ENCODE measurements at places on chromosomes 12 and 14.

DNA sequence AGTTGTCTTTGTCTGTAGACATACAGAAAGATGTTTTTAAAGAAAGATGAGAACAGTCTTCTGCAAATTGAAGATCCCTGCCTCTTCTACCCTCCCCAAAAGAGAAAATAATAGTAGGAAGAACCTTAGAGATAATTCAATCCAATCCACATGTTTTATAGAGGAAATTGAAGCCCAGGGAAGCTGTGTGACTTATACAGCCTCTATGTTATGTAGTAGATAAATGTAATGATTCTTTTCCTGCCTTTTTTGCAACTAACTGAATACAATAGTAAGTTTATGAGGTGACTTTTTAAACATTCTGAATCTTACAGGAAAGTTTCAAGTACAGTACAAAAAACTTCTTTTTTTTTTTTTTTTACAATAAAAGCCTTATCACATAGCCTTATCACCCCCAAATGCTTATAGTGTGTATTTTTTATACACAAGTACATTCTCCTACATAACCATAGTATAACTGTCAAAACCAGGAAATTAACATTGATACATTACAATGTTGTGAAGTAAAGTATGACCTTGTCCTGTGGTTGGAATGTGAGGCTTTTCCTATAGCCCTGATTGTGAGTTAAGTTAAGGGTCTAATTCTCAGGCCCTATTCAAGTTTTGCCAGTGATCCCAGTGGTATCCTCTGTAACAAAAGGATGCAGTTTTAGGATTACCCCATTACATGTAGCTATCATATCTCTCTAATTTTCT lies 94.4 kb downstream of the FIGNL2 start:
- no peak for DNase-seq

- no peak for DNase-seq
Measured at GRCh38 chr12:101375573-101375972, 32.0 kb downstream of the ARL1 start.

DNA sequence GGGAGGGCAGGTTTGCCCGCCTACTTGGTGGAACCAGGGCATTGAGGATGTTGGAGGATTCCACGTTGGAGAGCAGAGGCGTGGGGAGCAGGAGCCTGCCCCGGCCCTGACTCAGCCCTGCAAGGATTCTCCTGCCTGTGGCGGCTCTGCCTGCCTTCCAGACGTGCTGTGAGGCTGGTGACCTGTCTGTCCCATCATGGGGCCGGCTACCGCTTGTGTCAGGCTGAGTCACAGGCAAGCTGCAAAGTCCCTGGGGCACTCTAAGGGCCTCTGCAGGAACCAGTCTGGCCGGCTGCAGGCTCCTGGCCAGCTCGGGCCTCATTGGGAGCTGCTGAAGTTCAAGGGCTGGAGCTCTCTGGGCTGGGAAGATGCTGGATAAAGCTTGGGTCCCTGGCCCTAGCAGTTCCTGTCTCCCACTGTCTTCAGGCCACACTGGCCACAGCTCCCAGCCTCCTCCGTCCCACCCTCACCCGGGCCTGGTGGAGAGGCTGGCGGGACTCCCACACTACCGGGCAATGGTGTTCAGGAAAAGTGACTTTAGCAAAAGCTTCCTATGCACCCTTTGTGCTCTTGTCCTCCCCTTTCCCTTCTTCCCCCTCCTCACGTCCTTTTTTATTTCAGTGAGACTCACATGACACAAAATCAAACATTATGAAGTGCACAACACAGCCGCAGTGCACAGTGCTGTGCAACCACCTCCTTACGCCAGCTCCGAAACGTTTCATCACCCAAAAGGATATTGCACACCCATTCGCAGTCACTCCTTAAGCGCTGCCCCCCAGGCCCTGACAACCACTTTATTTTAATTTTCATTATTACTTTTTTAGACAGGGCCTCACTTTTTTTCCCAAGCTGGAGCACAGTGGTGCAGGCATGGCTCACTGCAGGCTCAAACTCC lies 22.0 kb upstream of the ULK1 start:
- peak; percentile 12 for DNase-seq

- no peak for DNase-seq
Measured at GRCh38 chr14:64745511-64746091, 41.4 kb downstream of the PLEKHG3 start.

DNA sequence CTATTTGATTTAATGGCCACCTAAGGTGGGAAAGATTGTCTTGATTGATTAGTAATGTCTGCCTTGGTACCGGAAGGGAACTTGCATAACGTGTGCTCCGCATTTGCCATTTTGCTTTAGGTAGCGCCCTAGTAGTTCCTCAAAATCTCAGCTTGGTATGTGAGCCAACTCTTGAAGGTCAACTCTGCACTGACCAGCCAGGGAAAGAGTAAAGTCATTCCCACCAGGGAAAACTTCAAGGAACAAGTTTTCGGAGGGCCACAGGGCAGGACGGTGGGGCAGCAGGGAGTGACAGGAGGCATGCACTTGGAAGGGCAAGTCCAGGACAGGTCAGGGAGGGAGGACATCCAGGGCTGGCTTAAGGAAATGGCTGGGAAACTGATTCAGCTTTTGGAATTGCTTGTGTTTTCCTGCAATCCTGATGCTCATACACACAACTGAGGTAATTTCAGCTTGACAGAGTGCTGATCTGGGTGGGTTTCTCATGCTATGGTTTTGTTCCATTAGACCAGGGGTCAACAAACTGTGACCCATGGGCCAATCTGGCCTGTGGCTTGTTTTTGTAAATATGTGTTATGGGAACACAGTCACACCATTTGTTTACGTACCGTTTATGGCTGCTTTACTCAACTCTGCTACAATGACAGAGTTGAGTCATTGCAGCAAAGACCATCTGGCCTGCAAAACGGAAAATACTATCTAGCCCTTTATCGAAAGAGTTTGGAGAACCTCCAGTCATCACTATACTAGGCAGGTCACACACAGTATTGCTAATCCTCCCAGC lies 184.5 kb downstream of the RBM19 start:
- no peak for DNase-seq

- DNase-seq = no peak
Measured at GRCh38 chr14:29111554-29111953, 345.0 kb downstream of the FOXG1 start.

DNA sequence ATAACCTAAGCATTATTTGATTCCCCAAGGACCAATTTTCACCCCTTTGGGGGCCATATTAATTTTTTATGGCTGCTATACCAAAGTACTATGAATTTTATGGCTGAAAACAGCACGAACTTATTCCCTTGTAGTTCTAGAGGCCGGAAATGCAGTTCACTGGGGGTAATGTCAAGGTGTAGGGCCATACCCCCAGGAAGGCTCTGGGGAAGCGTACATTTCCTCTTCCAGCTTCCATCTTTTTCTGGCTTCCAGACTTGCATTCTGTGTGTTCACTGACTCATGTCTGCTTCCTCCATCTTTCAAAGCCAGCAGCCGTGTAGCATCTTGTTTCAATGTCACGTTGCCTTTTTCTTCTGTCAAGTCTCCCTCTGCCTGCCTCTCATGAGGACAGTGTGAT lies 133.5 kb downstream of the BICD1 start:
- DNase-seq = no peak

- DNase-seq = no peak
Measured at GRCh38 chr12:95396849-95397468, 77.0 kb upstream of the METAP2 start.

- DNase-seq = no peak
Measured at GRCh38 chr14:88179716-88180115, 143.4 kb downstream of the KCNK10 start.

- DNase-seq = no peak
Measured at GRCh38 chr12:8564656-8565055, 24.0 kb upstream of the CLEC4E start.

- no peak for DNase-seq
Measured at GRCh38 chr12:75631831-75632230, 120.4 kb upstream of the KRR1 start.

DNA sequence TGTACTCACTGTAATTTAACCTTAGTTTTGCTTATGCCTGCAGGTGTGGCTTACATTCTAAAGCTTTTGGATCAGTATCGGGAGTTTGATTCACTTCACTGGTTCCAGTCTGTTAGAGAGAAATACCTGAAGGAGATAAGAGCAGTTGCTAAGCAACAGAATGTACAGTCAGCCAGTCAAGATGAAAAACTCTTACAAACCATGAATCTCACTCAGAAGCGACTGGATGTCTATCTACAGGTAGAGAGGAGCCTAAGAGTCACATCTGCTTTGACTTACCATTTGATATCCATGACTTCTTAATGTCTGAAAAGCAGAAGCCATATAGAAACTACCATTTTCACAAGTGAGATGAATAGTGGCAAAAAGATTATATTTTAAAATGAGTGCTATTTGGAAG lies 56.5 kb downstream of the WASHC4 start:
- DNase-seq = no peak

GRCh38 chr12:114604606-114605005 lies 79.4 kb downstream of the TBX3 start:
- no peak for DNase-seq

- no peak for DNase-seq
Measured at GRCh38 chr12:48883305-48884161, 17.9 kb upstream of the RND1 start.

GRCh38 chr12:94561943-94562411 lies 88.4 kb downstream of the TMCC3 start:
- no peak for DNase-seq

DNA sequence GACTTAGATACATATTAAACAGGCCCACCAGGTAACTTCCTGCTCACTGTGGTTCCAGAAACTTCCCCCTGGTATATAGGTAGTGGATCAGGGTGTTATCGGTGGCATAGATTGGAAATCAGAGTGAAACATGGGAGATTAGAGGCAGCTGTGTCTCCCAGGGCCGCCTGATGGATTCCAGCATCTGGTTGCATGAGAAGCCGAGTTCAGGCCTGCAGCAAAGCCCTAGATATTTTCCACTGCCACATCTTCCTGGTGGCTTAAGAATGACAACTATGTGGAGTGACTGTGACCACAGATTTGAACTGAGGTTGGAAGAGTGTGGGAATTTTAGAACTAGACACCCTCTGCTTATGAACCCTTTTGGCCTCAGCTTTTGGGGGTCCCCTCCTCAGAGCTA lies 184.8 kb upstream of the NTF3 start:
- no peak for DNase-seq

DNA sequence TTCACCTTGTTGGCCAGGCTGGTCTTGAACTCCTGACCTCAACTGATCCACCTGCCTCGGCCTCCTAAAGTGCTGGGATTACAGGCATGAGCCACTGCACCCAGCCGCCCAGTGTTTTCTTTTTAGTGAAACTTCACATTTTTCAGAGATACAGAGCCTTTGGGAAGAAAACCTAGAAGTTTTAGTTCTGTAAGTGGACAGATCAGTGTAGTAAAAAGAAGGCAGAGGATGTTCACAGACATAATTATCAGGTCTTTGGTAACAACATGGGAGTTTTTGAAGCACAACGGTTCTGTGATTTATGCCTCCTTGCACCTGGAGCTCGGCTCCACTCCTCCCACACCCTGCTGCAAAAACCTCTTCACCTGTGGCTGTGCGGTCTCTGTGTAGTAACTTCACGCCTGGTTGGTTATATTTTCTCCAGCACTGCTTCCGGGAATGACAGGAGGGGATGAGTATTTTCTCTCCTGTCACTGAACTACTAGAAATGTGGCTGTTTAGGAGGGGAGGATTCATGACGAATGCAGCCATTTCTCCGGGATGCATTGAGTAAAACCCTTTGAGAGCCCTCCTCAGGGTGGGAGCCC lies 67.0 kb downstream of the ARF6 start:
- DNase-seq = no peak

- DNase-seq = no peak
Measured at GRCh38 chr14:68367536-68367935, 425.3 kb downstream of the ZFP36L1 start.

GRCh38 chr12:103571286-103571685 lies 15.8 kb upstream of the STAB2 start:
- peak; percentile 21 for DNase-seq

DNA sequence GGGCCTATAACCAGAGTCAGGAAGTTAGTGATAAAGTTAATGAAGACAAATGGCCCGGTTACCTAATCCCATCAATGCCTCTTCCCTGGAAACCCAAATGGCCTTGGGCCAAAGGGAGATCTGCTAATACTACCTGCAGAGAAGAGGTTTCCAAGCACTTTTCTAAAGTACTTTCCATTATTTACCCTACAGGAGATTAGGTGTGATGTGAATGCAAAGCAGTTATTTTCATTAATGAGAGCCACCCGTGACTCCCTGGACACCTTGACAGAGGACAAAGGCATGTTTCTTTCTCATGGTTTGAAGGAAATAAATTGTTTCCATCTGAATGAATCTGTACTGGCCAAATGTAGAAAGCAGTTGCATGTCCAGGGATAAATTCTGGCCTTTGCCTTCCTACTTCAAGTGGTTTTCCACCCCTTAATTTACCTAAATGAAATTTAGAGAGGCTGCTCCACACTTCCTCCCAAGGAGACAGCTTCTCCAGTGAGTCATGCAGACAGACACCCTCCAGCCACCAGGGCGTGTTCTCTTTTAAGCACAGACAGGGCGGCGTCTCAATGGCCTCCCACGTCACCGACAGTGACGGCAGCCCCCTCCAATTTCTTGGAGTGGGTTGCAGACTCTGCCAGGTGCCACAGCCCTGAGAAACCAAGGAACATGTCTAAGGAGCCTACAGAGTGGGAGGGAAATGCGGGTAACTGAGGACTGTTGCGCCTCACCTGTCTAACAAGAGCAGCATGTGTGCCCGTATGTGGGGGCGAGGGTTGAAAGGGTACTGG lies 43.9 kb upstream of the GNPNAT1 start:
- DNase-seq = peak; percentile 50

GRCh38 chr14:99681832-99682148 lies 2.3 kb upstream of the CYP46A1 start:
- DNase-seq = no peak

DNA sequence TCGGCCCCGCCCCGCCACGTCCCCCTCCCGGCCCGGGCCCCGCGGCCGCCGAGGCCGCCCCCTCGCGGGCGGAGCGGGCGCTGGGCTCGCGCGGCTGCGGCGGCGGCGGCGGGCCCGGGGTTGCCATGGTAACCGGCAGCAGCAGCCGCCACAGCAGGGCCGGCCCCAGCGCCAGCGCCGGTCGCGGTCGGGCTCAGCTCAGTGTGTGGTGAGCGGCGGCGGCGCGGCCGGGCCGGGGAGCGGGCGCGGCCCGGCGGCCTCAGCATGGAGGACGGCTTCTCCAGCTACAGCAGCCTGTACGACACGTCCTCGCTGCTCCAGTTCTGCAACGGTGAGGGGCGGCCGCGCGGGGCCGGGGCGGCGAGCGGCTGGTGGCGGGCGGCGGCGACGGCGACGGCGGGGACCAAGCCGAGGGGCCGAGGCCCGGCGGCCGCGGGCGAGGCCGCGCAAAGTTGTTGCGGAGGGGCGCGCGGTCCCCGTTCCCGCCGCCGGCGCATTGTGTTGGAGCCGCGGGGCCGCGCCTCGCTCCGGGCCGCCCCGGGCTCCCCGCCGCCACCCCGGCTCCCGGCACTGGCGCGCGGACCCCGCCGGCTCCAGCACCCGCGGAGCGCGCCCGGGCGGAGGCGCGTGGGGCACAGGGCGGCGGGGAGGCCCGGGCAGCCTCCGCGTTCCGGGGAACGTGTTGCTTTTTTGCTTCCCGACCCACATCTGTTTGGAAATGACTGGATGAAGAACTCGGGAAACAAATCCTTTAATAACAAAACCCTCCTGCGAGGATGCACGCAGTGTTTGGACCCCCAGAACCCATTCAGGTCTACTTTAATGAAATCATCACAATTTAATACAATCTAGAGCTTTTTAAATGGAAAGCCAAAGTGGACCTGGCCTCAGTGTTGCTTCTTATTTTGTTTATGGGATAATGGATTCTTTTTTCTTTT lies at the start of gene EML1:
EML1 (plus strand) TSS at position 201 of the 938 bp plus-strand sequence; CDS start at position 265, 64 bp downstream.
- DNase-seq = peak; percentile 96

GRCh38 chr14:76997257-76997970 lies 31.1 kb downstream of the IRF2BPL start:
- DNase-seq = no peak

GRCh38 chr12:90360300-90360699 lies 594.7 kb downstream of the CCER1 start:
- DNase-seq = no peak

- no peak for DNase-seq
Measured at GRCh38 chr12:2049604-2050540, 2.9 kb upstream of the CACNA1C start.
